GM12864 (cell line): ENCODE measurements at places on chromosomes 1 and 21.

- DNase-seq, result no peak
Measured at GRCh38 chr1:92480200-92480812, 6.4 kb downstream of the GFI1 start.

GRCh38 chr1:154512760-154513159, 10.5 kb upstream of the SHE start:
- no peak for DNase-seq

GRCh38 chr21:15212206-15212605, 147.4 kb upstream of the NRIP1 start:
- DNase-seq, result no peak

DNA sequence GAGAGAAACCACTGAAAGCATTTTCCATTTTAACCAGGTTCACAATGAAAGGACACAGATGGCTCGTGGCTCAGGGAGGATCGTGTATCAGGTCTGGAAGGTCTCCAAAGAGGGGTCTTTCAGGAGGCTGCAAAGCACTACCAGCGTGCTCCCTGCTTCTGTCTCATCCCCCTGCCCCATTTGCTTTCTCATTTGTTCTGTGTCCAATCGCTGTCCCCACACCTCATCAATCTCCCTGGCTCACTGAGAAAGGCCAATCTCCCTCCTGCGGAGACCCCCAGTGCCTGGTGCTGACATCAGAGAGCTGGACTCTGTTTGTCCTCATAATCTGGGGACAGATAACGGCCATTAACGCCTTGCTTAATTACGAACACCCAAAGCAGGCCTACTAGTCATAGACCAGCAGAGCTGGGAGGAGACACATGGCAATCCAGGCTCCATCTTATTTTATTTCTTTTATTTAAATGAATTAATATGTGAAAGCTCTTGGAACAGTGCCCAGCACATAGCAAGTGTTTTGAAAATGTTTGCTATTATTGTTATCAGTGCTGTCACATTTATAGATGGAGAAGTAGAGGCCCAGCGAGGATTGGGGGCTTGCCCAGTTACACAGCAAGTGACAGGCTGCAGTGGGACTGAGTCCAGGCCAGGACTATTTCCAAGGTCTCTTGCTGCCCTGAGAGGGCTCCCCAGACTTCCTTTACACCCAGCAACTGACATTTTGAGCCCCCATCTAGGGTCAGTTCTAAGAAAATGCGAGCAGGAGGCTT, 341.0 kb upstream of the USP24 start:
- DNase-seq, result no peak

GRCh38 chr1:903721-904271, 19.9 kb upstream of the SAMD11 start:
- DNase-seq, result no peak

GRCh38 chr1:40887012-40887378, 24.8 kb upstream of the CITED4 start:
- DNase-seq, result no peak

- DNase-seq, result no peak
Measured at GRCh38 chr1:179030130-179030529, 4.4 kb downstream of the FAM20B start.

GRCh38 chr21:34889676-34890469, 159.2 kb downstream of the RUNX1 start:
- no peak for DNase-seq

GRCh38 chr1:154623358-154623757, 15.4 kb upstream of the ADAR start:
- DNase-seq, result no peak

DNA sequence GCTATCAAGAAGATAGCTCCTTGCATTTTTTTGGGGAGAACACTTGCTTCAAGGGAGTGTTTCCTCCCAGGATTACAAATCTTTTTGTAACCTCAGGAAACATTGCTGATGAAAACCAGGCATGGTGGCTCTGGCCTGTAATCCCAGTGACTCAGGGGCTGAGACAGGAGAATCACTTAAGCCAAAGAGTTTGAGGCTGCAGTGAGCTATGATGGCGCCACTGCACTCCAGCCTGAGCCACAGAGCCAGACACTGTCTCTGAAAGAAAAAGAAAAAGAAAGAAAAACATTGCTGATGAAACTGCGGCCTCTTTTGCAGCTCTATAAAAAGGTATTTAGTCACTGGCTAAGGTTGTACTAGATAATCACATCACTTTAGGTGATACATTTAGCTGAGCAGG, 7.3 kb downstream of the RNU1-2 start:
- DNase-seq, result no peak

DNA sequence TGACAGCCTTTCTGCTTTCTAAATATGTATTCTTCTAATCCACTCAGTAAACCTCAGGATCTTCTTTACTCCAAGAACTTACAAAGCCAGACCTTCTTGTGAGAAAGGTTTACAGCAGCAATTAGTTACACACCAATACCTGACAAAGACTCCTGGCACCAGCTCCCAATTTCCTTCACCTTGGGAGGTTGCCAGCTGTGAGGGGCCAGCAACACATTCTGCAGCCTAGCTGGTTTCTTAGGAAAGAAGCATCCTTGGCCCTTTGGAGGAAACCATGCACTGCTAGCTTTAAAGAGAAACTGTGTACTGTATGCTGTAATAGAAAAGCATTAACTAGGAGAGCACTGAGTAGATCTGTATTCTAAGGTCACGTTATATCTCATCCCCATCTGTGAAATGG, 10.8 kb downstream of the FYB2 start:
- no peak for DNase-seq

DNA sequence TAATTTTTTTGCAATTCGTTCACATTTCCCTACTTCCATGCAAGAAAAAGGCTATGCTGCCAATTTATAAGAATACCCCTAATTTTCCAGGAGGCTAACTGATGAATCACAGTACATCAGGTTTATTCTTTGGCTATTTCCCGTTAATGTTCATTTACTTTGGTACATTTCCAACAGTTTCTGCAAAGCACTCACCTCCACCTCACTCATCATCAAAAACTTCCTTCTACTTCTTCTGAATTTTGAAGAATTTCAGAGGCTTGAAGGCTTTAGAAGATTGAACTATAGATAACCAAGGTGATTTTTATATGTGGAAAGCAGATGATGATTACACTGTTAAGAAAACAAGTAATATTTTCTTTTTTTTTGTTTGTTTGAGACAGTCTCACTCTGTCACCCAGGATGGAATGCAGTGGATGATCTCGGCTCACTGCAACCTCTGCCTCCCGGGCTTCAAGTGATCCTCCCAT, 60.5 kb upstream of the HP1BP3 start:
- no peak for DNase-seq

DNA sequence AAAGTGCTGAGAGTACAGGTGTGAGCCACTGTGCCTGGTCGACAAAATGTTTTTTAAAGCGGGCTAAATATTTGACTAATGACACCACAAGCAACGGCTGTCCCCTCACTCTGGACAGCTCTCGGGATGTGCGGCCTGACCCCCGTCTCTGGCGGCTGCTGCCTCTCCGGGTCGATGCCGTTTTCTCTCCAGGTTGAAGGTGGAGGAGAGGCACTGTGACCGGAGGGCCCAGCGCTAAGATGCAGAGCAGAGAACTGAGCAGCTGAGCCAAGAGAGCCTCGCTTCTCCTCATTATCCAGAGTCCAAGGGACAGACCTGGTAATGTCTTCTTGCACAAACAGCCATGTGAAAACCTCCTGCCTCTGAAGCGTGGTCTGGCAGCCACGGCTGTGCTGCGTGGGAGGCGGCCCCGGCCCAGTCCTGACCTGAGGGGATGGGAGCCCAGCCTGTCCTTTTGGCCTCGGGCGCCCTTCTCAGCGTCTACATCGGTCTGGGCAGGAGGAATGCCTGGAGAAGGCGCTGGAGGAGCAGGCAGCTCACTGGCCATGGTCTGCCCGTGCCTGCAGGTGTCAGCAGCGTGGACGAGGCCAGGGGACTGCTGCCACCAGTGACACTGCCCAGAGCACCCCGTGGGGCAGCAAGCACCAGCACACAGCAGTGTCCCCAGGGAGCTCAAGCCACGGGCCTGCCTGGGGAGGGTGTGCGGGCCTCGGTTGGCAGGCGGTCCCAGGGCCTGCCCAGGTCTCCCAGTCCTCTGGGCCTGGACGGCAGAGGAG, 10.3 kb downstream of the MORN1 start:
- DNase-seq, result no peak

DNA sequence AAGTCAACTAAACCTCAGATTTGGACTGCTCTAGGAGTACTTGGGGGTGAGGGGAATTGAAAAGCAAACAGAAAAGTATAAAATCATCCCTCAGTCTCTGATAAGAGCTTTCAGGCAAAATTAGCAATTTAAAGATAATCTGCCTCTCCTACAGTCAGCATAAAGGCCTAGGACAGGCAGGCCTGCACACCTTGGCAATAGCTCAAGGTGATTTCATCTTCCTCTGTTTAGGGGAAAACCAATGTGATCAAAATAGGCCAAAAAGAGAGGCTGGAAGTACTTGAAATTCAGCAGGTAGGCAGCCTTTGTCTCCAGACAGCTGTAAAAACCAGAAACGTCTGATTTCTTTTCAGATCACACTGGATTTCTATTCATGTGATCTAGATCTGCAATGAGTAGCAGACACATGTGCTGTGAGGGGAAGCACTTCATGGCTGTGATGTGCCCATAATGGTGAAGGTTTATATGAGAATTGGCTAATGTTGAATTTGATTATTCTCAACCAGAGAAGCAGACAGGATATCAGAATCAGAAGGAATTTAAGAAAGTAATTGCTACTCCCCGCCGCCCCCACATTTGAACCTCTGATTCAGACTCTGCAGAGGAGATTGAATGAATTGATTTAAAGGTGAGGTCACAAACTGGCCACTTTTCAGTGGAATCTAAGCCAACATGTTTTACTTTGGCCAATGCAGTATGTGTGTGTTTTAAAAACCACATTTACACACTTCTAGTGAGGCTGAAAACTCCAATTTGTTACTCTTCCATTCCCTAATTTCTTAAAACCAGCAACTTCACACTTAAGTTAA, 45.8 kb upstream of the DNASE2B start:
- no peak for DNase-seq

- DNase-seq, result no peak
Measured at GRCh38 chr1:73593364-73593763, 604.6 kb downstream of the LRRIQ3 start.

GRCh38 chr1:43444836-43445235, 8.9 kb downstream of the HYI start:
- no peak for DNase-seq

- DNase-seq, result no peak
Measured at GRCh38 chr1:68049941-68050878, at the start of gene DIRAS3. TSS of gene DIRAS3 (minus strand) at chr1:68050627. CDS start at chr1:68047297, 3,330 bp downstream.

DNA sequence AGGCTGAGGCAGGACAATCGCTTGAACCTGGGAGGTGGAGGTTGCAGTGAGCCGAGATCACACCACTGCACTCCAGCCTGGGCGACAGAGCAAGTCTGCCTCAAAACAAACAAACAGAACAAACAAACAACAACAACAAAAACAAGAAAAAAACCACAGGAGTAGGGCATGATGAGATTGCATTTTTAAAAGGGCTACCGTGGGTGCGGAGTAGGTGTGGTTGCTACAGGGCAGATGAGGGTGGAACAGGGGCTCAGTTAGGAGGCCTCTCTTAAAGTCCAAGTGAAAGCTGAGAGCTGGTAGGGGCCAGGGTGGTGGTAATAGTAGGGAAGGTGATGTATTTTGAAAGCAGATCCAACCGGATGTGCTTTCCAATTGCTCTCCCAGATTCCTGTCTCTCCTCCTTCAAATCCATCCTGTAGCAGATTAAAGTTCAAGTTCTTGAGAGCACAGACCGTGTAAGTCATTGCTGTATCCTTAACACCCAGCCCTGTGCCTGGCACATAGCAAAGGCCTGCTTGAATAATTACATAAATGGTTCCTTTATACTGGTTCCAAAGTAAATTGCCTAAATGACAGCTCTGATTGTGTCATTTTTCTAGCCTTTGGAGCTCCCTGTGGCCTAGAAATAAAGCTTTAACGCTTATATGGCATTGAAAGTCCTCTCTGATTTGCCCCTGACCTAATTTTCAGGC, 4.2 kb upstream of the LINGO4 start:
- no peak for DNase-seq

- no peak for DNase-seq
Measured at GRCh38 chr21:46618738-46619379, 14.0 kb upstream of the S100B start.

DNA sequence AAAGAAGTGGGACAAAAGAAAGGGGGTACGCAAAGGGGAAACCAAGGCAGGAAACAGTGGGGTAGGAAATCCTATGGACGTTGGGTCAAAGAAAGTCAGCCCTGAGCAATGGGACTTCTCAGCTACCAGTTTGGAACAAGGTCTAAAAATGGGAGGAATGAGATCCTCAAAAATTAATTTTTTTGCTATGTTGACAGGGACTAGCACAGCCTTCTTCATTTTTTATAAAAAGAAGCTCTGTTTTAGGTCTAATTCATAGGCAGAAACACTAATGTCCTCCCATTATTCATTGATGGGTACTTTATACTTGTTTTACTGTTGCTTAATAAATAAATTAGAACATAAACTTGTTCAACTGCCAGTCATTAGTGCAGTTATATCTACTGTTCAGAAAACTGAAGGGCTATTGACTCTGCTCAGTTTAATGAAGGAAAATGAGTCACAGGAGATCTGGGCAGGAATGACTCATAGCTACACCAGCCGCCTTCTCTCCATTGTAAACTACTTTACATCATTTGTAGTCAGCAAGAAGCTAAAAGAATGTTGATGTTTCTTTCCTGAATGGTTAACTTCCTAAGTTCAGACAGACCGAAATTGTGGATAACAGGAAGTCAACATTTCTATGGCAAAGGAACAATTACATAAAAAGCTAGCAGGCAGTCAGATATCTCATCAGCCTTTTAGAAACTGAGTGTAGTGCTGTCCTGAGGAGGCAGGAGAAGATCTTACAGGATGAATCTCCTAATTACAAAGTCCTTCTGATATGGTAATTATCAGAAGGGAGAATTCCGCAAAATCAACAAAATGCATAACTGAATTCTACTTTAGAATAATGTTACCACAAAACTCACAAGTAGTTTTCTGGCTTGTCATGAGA, 356.4 kb upstream of the PKN2 start:
- no peak for DNase-seq

DNA sequence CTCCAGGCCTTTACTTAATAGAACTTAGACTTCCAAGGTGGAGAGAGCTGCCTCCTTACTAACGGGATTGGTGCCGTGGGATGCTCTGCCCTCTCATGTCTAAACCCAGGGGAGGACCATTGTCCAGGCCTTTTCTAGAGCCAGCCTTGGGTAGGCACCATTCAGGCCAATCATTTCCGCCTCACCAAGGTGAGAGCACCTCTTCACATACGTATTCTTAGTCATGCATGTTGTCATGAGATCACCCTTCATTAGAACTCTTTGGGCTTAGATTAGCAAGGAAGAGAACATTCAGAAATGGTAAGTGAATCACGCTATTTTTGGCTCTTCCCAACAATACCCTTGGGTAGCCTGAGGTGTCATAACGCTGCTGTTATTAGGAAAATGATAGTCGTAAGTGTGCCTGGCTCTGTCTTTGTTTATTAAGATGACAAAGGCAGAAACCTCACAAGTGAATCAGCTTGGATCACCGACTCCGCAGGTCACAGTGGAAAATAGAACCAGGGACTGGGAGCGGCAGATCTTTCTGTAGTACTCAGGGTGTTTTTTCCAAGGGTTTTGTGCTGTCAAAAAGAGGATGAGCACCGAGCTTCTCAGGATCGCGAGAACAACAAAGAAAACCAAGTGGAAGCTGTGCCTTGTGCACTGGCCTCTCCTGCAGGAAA, 55.0 kb downstream of the HUNK start:
- DNase-seq, result no peak

- no peak for DNase-seq
Measured at GRCh38 chr1:163528710-163529348, 207.1 kb downstream of the NUF2 start.
